ENCODE measurements at places on chromosomes 7 and 10. TPM values are rescaled to one million over a fixed set of nuclear protein-coding genes. Genes with fewer than 3 reads are reported as not detected.
A peak's percentile ranks its signal among the peaks of the same experiment; 100 is the strongest.

DNA sequence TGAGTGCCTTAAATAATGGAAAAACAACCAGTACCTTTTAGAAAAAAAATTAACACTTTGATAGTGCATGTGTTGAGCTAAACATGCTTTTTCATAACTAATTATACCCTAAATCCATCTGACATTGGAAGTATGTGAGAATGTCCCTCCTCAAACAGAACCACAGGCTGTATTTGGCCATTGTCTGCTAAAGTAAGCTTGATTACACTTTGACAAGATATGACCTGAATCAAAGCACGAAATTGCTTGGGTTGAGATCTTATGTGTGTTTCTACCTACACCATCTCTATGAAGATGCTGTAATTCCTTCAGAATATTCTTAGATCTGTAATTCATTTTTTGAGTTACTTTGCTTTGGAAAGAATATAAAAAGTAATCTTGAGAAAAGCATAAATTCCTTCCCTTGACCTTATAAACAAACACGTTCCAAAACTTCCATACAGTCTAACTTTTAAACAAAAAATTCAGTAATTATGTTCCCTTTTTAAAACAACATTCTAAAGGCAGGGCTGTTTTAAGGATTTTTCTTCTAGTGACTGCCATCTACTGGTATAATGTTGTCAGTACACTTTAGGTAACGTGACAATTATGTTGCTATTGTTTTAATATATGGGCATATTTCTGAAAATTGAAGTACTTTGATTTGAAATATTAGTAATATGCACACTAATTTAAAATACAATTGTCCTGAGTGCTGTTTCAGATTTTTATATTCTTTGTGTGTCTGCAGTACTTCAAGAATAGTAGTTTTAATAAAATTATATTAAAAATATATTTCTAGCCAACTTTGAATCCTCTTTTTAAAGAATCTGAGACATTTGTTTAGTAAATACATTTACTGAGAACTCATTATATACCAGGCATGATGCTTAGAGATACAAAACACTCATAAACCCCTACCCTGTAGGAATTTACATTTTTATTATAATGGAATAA lies 20.9 kb downstream of the CD36 start:
- DNase-seq: peak; percentile 17

SKIDA1 gene
- not detected for polyA plus RNA-seq

DNA sequence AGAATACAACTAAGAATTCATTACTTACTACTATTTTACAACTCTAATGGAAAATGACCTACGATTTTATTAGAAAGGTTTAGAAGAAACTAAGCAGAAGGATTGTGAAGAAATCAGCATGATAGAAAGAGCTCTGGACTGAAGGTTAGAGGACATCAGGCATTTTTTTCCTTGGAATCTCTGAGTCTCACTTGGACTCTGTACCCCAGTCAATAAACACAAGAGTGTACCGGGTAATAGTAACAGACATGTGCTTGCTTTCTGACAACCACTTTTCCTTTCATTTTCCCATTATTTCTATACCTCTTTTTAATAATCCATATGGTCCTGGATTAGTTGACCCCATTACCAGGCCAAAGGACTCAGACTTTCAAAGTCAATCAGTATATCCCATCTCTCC lies 1240.9 kb upstream of the LRRTM3 start:
- no peak for DNase-seq

DNA sequence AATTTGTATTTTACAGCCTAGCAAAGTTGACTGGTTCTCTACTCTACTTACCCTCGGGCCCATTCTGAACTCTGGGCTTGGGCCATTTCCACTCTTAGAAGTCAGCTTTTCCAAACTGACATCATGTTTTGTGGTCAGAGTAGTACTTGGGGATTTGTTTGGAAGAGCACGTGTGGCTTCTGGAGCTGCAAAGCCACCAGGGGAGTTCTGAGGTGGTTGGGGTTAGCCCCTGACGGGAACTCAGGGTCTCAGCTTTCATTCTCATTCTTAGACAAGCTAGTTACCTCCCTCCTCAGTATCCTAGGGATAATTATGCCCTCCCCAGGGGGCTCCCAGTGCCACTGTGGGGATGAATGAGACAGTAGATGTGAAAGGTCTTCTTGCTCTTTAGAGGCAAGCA lies 647.7 kb upstream of the GALNT17 start:
- DNase-seq: no peak

TACR2 gene
- polyA plus RNA-seq: 0.23 TPM

CALCR gene
- not detected for polyA plus RNA-seq

DNA sequence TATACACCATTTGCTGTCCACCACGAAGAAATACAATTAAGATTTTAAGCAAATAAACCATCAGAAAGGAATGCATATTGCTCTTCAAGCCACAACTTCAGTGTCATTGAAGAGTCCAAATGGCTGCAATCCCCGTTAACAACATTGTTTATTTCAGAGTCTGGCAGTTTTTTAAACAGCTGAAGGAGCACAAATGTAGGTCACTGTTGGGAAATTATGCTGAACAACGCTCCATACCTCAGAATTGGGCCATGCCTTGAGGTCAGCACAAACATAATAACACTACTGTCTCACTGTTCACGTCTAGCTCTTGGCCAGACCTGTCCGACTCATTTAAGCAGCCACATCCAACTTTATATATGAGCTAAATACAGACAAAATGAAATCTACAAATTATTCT lies 453.9 kb upstream of the GHITM start:
- no peak for DNase-seq

DNA sequence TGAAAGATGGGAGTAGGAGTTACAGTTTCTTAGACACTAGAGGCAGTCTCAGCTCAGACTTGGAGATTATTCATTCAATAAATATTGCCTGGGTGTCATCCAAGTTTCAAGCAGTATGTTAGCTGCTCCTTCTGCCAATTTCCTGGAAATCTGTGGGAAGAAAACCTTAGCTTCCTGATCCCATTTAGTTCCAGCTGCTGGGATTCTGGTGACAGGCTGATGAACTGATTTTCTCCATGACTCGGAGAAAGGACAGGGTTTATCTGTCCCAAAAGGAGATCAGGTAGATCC lies 95.8 kb downstream of the CLEC2L start:
- no peak for DNase-seq

DNA sequence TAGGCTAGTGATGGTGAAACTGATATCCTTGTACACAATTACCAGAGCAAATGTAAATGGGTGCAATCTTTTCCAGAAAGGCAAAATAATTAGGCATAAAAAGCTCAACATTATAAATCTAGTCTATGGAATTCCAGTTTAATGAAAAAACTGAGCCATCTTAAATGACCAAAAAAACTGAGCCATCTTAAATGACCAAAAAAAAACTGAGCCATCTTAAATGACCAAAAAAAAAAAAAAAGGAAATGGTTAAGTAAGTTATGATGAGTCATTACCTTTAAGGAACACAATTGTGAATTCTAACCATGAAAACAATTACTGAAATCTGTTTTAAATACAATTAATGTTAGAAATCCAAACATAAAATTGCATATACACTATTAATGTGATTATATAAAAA lies 25.3 kb downstream of the USP6NL start:
- peak; percentile 10 for DNase-seq

DNA sequence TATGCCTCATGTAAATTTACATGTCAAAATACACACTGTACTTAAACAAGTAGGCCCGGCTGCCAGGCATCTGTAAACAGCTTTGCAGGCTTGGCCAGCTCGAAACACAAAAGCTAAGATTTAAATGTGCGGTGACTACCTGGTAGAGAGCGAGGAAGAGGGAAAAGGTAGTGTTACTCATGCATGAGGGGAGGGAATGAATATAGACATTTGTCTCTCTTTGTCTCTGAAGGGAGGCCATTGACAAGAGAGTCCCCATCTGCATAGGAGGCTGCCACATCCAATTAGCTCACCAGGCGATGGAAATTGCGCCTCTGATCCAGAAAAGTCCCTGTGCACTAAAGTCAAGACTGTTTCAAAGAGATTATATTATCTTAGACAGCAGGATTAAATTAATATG lies 535.8 kb downstream of the PTPRN2 start:
- no peak for DNase-seq

GRCh38 chr7:149220534-149220933 lies 18.9 kb upstream of the ZNF212 start:
- DNase-seq: no peak

DNA sequence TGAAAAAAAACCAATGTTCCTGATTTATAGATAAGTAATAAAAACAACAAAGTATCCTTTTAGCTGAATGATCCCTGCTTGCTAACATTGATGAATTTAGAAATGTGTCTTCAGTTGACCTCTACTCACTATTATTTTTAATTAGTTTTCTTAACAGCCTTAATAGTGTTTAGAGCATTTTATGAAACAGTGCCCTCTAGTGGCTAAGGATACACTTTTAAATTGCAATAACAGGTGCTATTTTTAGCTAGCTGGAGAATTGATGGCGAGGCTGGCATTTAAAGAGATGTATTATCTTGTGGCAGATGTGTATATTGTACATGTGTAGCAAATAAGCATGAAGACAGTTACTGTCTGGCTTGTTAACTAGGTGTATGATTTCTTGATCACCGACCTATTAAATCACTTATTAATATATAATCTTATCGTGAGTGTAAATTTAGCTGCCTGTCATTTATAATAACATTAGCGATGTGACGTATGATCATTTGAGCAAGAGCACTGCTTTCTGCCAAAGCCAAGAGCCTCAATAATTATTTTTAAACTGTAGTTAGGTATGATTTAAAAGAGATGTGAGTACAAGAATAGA lies 451.9 kb downstream of the DPP6 start:
- DNase-seq: no peak

DNA sequence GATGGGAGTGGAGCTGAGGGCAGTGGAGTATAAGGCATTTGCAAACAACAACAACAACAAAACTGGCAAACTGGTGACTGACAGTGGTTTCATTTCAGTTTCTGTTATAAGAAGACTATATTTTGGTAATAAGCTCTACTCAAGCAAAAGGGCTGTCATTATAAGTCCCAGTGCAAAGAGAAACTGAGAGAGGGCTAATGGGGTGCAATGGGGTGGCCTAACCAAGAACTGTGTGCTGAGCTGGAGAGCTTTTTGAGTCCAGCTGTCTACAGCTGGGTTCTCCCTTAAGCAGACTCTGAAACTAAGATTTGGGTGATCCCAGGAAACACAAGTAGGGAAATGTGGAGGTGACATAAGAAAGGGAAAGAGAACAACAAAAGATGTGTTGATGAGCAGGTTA lies 439.3 kb downstream of the ADRA2A start:
- no peak for DNase-seq

DNA sequence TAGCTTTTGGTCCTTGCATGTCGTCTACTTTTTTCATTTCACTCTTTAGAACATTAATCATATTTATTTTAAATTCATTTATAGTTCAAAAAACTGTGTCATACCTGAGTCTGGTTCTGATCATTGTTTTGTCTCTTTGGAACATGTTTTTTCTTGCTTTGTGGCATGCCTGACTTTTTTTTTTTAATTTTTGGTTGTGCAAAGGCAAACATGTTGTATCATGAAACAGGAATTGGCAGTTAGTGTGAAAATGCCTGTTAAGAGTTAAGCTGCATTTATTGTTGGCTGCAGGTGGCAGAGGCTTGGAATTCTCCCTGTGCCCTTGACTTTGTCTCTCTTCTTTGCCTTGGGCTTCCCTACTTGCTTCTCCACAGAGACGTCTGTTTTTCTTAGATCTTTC lies 525.0 kb upstream of the ADARB2 start:
- no peak for DNase-seq

GRCh38 chr7:104967088-104967487 lies 46.9 kb upstream of the KMT2E start:
- no peak for DNase-seq

GRCh38 chr10:15735763-15736162 lies 16.0 kb upstream of the ITGA8 start:
- no peak for DNase-seq

DYDC1 gene
- polyA plus RNA-seq: not detected

GRCh38 chr10:80602881-80603280 lies 65.2 kb downstream of the SH2D4B start:
- no peak for DNase-seq

GRCh38 chr10:71381611-71382010 lies 15.1 kb upstream of the CDH23 start:
- no peak for DNase-seq

DNA sequence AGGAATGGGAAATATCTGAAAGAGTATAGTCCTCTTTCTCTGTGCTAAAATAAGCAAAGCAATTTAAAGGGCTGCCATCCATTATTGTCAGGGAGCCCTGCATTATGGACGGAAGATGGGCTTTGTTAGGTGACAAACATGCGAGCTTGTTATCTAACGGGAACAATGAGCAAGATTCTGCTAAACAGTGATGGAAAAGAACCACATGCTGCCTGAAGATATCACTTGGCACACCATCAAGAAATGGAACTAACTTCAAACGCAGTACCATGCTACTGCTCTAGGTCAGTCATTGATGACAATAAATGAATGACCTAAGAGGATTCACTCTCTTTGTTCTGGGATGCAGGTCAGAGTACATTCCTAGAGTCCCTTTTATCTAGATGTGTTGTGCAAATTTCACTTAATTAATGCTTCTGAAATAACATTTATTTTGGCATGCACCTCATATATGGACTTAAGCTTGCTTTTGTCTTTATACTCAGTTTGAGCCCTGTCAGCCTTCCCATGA lies 175.7 kb upstream of the PTN start:
- no peak for DNase-seq

GRCh38 chr10:11743461-11744338 lies 1.5 kb downstream of the ECHDC3 start:
- DNase-seq: no peak

DNA sequence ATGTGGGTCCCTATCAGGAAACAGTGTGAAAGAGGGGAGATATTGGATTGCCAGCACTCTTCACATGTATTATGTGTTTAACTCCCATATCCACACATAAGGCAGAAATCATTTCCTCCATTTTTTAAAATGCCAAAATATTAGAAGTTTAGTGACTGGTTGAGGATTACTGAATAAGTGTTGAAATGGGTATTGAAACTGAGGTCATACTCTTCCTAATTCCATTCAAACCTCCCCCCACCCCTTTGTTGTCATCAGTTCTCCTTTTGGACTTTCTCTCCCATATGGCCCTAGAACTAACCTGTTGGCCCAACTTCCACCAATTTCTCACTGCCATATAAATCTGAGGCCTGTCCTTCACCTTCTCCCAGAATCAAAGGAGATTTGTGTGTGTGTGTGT lies 81.6 kb downstream of the EVX1 start:
- DNase-seq: peak; percentile 18

GIMAP6 gene
- 16.1 TPM for polyA plus RNA-seq

GRCh38 chr7:76364198-76364584 lies 5.4 kb upstream of the YWHAG start:
- DNase-seq: peak; percentile 57

DNA sequence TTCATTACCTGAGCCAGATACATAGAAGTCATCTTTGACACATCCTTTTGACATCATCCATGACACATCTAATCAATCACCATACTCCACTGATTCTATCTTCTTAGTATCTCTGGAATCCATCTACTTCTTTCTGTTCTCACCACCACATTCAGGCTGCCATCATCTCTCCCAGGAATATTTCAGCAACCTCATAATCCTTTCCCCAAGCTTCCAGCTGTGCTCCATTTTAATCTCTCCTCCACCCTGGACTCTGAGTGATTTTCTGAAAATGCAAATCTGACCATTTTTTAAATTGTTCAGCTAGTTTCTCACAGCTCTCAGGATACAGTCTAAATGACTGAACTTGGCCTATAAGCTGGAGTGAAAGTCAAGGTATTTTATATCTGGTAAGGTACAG lies 2.5 kb upstream of the BTRC start:
- no peak for DNase-seq

GRCh38 chr7:22622116-22622785 lies 104.7 kb upstream of the IL6 start:
- no peak for DNase-seq

OPN4 gene
- polyA plus RNA-seq: not detected

DYNC1I1 gene
- not detected for polyA plus RNA-seq

NME8 gene
- 4.8 TPM for polyA plus RNA-seq

- DNase-seq: no peak
Observed at GRCh38 chr10:49293208-49293603, 5.8 kb upstream of the C10orf71 start.
